HS-5 (cell line): ENCODE measurements at places on chromosomes 7 and 10.

DNA sequence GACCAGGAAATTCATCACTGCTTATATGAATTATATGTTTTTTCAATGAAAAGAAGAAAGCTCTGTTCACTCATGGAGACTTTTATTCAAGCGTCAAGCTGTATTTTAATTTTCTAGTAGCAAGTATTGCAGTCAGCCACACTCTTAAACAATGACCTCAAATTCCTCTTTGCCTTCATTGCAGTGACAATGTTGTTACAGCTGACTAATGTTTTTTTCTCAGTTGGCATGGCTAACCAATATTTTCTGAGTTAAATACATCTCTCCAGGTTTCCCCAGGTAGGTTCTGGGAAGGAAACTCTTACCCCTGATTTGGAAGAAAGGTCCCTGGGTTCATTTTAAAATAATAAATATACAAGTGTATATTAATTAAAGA is 241.5 kb downstream of the WDR11 start:
- no peak for DNase-seq

DNA sequence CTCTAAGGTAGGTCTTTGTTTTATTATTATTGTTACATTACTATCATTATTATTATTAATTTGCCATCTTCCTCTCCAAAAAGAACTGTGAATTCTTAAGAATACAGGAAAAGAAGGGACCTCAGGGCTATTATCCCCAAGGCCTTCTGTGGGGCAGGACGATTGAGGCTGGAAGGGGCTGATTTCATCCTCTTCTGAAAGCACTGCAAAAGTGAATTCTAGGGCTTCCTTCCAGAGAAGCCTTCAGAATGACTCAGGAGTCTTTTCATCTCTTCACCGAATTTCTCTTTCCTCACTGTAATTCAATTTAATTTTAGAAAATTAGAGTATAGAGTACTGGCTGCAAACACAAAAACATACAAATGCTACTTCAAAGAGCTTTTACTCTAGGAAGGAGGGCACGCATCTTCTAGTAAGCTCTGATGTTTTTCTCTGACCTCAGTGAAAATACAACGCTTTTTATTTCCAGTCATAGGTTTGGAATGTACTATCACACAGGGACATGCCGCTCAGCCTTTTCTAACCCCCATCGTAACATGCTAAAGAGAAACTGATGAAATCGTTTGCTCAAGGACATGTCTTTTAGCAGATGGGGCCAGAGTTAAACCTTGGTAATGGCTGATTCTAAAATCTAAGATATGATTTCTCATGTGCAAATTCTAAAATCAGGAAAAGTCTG is 280.2 kb upstream of the PITRM1 start:
- peak; percentile 44 for DNase-seq

GRCh38 chr10:48742891-48743860 is 58.5 kb downstream of the WDFY4 start:
- DNase-seq: no peak

DNA sequence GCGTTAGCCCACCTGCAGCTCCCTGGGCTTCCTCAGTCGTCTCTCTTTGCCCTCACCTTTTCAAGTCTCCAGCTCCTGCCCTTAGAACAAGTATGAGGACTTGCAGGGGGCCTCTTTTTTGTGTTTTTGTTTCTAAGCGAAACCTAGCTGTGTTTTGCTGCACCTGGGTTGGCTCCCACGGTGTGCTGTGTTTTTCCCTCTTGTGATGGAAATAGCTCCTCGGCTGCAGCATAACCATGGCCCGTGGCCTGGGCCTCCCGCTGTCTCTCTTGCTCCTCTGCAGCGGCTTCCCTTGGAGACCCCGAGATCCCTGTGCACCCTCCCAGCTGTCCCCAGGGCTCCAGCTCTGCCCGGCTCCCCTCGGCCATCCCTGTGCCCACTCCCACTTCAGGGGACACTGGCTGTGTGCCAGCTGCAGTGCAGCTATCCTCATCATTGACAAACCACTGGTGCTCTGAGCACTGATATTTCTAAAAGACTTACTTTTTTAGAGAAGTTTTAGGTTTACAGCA is 75.6 kb upstream of the TCERG1L start:
- no peak for DNase-seq

- DNase-seq: no peak
These were observed 56.7 kb downstream of the COL17A1 start for GRCh38 chr10:104028823-104029520.

DNA sequence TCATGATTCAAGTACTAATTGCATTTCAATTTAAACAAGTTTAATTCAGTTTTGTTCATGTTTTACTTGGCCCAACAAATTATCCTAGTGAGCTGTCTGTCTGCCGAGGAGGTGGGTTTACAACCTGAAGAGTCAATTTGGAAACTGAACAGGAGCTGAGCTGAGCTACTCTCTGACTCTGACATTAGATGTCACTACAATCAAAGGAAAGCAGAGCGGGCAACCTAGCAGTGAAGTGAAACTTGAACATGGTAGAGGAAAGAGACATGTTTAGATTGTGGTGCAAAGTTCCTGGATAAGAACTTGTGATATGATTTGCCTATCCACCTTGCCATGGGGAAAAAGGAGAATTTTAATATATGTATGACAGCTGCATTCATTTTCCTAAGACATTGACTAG is 9.6 kb upstream of the AGR3 start:
- DNase-seq: peak; percentile 16

- no peak for DNase-seq
These were observed 12.4 kb upstream of the SORBS1 start for GRCh38 chr10:95573527-95573926.

DNA sequence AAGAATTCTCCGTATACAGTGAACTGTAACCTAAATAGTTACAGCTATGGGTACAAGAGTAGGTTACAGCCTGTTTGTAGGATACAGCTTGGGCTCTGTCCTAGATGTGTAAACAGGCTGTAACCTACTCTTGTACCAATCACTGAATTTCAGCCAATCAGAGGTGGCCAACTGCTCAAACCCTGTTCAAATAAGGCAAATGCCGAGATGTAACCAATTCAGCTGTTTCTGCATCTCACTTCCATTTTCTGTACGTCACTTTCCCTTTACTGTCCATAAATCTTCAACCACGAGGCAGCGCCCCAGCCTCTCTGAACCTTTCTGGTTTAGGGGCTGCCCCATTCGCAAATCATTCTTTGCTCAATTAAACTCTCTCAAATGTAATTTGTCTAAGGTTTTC is 8.3 kb upstream of the MMP21 start:
- DNase-seq: no peak

GRCh38 chr10:47358457-47358856 is 10.3 kb downstream of the RBP3 start:
- no peak for DNase-seq

DNA sequence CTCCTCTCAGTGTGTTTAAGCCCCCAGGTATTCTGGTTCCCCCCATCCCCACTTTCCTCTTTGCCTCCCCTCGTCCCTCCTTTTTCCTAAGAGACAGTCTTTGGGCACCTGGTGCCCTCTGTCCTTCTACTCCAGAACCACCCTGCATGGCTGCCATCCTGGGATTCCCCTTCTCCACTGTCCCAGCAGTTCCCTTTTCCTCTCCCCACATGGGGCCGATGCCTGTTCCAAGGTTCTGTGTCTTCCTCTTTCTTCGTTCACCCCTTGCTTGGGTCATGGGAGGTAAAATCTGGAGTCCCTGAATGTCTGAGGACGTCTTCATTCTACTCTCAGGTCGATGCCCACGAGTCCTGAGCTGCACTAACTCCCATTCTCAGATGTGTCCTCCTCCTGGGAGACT is 120.8 kb downstream of the TAX1BP1 start:
- no peak for DNase-seq

GRCh38 chr10:92064506-92064905 is 140.9 kb downstream of the BTAF1 start:
- no peak for DNase-seq

- no peak for DNase-seq
These were observed 18.8 kb upstream of the TLL2 start for GRCh38 chr10:96532523-96532922.

DNA sequence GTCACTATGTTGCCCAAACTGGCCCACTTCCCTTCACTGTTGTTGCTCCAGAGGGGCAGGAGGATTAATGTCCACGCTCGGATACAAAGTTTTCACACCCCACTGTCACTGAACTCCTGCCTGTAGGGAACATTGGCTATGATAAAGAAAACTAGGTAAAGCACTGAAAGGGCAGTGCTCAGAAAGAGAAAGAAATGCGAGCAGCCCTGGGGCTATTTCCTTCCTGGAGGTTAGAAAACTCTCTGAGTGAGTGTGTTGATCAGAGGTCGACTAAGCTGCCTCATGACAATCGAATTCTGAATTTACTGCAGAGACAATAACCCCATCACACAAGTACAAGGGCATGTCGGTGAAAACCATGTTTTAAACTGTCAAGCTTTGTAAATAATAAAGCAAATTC is 227.2 kb upstream of the PITRM1 start:
- no peak for DNase-seq

GRCh38 chr10:62511656-62512055 is 137.5 kb downstream of the ZNF365 start:
- DNase-seq: no peak

- DNase-seq: no peak
These were observed 39.5 kb downstream of the LHFPL3 start for GRCh38 chr7:104367926-104368325.

DNA sequence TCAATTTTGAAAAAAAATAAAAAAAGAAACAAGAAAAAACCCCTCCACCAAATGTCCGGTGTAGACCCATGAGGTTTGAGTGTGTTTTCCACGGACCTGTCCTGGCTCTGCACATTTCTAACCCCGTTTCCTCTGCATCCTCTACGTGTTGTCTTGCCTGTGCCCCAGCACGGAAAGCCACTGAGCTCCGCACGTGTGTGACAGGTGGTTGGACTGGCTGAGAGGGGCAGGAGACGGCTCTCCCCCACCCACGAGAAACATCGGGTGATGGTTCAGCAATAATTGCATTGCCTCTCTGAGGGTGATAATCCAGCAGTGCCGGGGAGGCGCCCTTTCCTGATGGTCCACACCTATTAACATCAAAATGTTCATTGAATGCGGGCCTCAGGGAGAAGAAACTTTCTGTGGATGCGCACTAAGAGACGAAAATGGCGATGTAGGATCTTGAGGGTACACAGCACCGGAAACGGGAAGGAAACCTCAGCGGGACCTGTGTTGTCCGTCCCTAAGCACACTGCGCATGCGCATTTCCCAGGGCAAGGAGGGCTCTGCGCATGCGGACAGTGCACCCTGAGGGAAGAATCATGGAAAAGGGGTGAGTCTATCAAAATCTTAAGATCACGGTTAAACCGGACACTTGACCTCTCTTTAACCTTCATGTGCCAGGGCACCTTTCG is 470.1 kb upstream of the ADARB2 start:
- no peak for DNase-seq

- no peak for DNase-seq
These were observed 19.1 kb downstream of the ATOH7 start for GRCh38 chr10:68212721-68213352.

DNA sequence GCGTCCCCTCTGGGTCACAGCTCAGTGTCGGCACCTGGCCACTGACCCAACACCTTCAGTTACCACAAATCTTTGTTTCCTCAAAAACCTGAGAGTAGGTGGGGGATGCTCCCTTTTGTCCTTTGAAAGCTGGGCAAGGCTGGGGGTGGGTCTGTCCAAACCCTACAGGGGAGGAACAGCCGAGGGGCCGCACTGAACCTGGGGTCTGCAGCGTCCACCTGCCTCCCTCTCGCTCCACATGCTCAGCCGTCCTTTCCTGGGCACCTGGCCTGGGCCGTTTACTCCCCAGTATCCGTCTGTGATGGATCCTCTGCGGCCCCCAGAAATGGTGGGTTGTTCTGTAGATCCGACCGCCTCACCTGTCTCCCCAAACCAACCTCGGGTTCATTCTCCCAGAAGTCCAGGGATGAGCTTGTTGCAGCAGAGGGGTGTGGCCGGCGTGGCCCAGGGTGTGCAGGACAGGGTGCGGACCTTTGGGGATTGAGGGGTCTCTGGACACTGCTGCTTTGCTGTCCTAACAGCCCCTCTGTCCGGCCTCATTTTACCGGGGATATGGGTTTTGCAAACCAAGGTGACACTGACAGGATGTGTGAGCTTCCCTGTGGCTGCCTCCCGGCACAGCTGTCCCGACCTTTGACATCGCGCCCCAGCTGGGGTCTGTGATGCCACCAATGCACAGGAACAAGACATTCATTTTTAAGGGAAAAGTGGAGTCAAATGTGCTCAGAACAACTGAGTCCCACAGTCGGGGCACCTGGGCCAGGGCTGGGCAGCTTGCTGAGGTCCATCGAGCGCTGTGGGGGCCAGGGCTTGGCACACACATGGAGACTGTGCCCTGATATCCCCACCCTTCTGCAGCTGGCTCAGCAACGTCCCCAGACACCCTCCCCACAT is 115.9 kb downstream of the VIPR2 start:
- DNase-seq: no peak

- no peak for DNase-seq
These were observed 73.2 kb downstream of the LMBR1 start for GRCh38 chr7:156819733-156820295.

GRCh38 chr7:132376361-132377013 is 199.8 kb downstream of the PLXNA4 start:
- DNase-seq: no peak

- DNase-seq: no peak
These were observed 29.0 kb downstream of the MRC1 start for GRCh38 chr10:17838080-17838648.

- DNase-seq: no peak
These were observed 11.0 kb upstream of the LFNG start for GRCh38 chr7:2508327-2509215.
